ENCODE measurements at places on chromosomes 5 and 9.

DNA sequence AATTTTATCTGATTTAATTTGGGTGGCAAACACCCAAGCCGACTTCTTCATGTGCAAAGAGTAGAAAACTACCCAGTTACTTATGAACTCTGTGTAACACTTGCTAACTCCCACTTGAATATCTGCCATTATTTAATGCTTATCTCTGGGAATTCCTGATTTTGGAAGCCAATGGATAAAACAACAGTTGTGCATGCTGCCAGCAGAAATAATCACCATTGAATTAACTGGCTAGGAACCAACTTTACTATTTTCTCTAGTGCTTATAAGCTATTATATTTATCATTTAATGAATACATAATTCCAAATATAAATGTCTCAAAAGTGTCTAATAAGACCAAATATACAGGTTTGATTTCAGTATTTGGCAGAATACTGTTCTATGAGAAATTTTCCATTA, 85.7 kb downstream of the IZUMO3 start:
- no peak overlapping the region for H3K27ac ChIP-seq
- no peak overlapping the region for H3K4me3 ChIP-seq
- no peaks in the 10 kb centered on the region for H3K36me3 ChIP-seq
- no peaks in the 10 kb centered on the region for H3K27me3 ChIP-seq
- H3K4me1 ChIP-seq, result no peaks in the 10 kb centered on the region

DNA sequence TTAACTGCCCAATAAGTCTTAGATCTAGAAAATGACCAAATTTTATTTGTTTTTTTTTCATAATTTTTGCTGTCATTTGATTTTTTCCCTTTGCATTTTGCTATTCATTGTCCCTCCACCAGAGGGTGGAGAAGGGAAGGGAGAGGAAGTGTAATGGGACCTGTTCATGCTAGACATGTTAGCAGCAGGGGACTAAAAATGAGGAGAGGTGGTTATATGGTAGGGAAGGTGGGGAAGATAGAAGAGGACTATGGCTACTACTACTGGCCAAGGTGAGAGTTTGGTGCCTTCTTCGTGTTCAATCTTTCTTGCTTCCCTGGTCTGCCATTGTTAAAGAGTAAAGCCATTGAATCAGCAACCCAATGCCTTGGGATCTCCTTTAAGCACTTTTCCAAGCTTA, 6.4 kb downstream of the GRIA1 start:
- H3K27ac ChIP-seq, result no peak overlapping the region
- H3K36me3 ChIP-seq, result no peaks in the 10 kb centered on the region
- no peak overlapping the region for H3K4me3 ChIP-seq
- H3K4me1 ChIP-seq, result no peaks in the 10 kb centered on the region
- DNase-seq, result no peak

GRCh38 chr9:121852651-121853616, 201.5 kb downstream of the DAB2IP start:
- H3K27ac ChIP-seq, result no peak overlapping the region
- no peaks in the 10 kb centered on the region for H3K27me3 ChIP-seq
- peaks cover 9% of the 10 kb centered on the region for H3K36me3 ChIP-seq
- no peak overlapping the region for H3K4me3 ChIP-seq
- DNase-seq, result no peak

DNA sequence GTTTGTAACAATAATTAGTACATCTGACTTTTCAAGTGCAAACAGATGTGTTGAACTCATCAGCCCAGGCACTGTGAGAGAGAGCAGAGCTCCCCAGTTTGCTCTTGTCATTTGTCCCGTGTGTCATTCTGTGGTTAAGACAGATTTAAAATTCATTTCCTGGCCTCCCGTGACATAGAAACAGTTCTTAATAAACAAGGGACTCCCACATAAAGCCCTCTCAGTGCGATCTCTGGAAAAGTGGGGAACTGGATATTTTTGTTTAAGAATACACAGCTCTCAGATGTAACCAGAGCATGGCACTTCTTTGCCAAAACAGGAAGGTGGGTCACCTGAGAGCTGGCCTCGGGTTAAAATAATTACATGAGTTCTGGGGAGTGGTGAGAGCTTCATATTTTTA, 58.6 kb downstream of the PRKACG start:
- DNase-seq, result no peak
- H3K27ac ChIP-seq, result no peak overlapping the region
- H3K4me1 ChIP-seq, result no peaks in the 10 kb centered on the region
- H3K4me3 ChIP-seq, result no peak overlapping the region
- H3K36me3 ChIP-seq, result no peaks in the 10 kb centered on the region
